ENCODE measurements at places on chromosomes 6 and 20.

DNA sequence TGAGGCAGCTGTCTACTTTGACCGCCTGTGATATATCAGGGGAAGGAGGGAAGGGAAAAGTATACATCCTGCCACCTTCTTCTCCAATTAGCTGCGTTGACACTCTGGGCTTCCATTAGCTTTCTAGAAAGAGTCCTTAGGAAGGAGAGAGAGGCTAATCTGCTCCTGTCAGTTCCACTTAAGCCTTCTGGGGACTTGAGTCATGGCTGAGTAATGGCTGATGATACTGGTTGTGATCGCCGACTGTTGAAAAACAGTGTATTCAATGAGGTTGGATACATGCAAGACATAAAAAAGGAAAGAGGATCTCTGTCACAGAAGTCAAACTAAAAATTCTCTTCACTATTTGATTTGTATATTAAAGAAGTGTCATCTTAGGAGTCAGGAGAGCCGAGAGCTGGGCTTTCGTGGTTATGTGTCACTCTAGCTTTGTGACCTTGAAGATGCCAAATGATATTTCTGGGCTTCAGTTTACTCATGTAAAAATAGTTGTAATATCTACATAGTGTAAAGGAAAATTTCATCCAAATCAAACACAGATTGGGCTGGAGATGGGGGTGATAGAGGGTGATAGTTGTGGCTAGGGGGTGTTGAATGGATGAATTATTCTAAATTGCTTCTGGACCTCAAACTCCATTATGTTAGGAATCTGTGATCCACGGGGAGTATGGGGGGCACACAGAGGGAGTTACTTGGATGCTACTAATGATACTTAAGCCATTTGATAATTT is 189.0 kb downstream of the UST start:
- DNase-seq, result no peak

- no peak for DNase-seq
These were observed 49.3 kb upstream of the INSM1 start for GRCh38 chr20:20318365-20319161.

DNA sequence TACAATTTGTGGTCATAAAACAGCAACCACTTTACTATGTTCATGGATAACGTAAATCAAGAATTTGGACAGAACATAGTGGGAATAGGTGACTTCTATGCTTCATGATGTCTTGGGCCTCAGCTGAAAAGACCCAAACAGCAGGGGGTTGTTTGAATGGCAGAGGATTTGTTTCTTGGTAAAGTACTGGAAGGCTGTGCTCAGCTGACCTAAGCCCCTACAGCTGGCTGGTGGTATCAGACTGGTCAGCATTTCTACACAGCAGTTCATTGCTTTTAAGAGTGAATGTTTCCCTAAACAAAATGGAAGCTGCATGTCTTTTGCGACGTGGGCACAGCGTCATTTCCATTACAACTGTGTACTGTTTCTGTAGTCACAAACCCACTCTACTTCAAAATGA is 148.5 kb upstream of the DEFB112 start:
- no peak for DNase-seq

GRCh38 chr6:124775121-124775520 is 187.1 kb upstream of the RNF217 start:
- no peak for DNase-seq

GRCh38 chr20:3461911-3462677 is 8.7 kb upstream of the ATRN start:
- no peak for DNase-seq

GRCh38 chr6:46410334-46410953 is 80.8 kb downstream of the RCAN2 start:
- peak; percentile 14 for DNase-seq

DNA sequence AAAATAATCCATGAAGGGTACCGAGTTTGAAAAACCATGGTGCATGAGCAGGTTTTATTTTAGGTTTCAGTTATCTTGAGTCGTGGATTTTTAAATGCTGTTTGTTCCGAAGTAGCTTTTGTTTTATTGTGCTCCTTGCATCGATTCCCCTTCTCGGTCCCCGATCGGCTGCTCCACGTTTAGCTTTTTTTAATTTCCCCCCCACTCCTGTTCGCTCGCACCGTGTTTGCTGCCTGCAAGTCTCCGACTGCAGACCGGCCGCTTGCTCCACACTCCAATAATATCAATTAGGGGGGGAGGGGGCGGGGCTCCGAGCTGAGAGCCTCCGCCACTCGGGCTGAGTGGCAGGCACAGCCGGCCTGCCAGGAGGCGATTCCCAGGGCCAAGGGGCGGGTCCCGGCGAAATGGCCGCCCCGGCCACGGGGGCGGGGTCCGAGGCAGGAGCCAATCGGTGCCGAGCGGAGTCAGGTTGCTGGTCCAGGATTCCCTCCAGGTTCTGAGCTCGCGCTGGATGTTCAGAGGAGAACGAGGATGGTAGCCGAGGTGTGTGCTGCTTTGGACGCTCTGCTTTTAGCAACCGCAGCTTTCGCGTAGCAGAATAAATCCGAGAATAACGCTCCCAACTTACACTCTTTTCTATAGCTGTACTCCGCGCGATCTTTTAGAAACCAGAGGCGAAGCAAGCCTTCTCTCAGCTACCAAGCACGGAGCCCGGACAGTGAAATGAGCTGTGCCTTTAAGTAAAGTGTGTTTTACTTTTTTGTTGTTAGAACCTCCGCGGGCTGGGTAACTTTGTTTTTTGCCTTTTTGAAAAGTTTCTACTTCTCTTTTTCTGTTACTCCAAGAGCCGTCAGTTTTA is at the start of gene EPHA7:
Gene EPHA7, minus strand, starts transcription at position 256 of the 859 bp plus-strand sequence. Its CDS starts 218 bp downstream, at position 38.
- peak; percentile 30 for DNase-seq

GRCh38 chr20:10655720-10656669 is 17.8 kb downstream of the JAG1 start:
- DNase-seq, result no peak

DNA sequence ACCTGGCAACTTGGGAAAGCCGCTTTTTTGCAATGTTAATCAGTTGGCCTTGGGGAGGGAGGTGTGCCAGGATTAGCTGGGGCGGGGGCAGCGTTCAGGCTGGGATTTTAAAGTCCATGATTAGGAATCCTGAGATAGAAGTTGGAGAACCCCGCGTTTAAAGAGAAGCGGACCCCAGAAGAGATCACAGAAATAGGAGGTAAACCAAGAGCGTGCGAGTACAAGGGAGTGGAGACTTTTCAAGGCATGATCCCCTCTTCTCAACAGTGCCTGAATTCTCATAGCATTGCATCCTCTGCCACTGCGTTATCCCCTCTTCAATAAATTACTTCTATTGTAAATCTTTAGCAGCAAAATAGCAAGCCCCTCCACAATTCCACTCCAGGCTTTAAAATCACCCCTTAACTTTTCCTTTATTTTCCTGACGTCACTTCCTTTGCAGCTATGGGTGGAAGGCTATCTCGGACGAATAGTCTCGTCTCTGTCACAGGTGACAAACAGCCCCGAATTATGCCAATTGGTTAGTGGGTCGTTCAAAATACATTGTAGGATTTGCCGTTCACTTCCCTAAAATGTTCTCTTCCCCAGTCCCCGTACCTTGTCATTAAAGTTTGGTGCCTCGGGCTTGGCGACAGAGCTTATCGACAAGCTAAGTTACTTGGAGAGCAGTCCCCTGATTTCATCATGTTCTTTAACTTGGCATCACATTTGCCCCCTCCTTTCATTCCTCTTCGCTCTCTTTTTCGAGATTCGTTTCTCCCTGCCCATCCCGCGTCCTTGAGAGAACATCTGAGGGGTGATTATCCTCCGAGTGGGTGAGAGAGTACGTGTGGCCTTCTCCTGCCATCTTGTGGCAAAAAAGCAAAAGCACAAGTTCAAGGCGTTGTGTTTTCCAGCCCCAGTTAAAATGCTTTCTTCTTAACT is 17.1 kb downstream of the OR2B2 start:
- no peak for DNase-seq

GRCh38 chr6:12286373-12287110 is 3.6 kb upstream of the EDN1 start:
- DNase-seq, result no peak

DNA sequence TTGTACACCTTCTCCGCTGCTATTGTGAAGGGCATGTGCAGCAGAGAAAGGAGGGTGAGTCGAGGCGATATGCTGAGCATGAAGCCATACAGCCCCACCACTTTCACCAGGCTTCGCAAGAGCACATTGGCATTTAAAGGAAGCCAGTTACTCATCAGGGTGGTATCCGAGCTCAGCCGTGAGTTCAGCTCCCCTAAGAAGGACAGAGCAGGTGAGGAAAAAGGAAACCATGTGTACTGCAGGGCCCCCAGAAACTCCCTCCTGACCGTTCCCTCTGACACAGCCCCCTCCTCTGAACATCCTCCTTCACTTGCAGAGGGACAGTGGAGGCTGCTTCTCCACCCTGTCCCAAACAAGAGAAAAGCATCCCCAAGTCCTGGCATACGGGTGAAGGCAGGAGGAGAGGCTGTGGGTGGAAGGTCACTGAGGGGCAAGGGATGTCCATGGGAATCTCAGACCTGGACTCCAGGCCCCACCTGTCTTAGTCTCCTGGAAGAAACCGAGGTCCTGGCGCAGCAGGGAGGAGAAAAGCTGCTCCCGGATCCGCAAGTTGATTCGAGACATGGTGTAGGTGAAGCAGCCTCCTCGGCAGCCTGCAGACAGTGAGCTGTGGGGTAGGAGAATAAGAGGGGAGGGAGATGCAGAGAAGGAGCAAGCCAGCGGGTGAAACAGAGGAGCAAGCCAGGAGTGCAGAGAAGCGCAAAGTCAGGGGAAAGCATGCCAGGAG is 3.2 kb downstream of the TAP2 start:
- DNase-seq, result no peak

GRCh38 chr6:134766497-134766896 is 183.4 kb downstream of the ALDH8A1 start:
- no peak for DNase-seq

- DNase-seq, result no peak
These were observed 140.9 kb downstream of the DLL1 start for GRCh38 chr6:170149681-170150589.

DNA sequence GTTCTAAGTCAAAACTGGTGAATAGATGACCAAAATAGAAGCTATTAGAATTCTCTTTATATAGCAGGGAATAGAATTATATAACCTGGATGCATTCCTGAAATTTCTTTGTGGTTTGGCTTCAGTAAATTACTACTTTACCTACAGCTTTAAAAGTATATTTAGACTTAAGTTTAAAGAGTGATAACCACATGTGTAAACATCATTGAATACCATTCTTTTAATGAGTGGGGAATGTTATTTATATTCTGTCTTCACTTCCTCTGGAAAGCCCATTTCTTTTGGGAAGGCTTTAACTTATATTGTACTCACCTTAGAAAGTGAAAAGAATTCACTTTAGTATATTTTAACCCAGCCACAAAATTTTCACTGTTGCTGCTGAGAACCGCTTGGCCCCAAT is 39.1 kb downstream of the PLEKHG1 start:
- no peak for DNase-seq

DNA sequence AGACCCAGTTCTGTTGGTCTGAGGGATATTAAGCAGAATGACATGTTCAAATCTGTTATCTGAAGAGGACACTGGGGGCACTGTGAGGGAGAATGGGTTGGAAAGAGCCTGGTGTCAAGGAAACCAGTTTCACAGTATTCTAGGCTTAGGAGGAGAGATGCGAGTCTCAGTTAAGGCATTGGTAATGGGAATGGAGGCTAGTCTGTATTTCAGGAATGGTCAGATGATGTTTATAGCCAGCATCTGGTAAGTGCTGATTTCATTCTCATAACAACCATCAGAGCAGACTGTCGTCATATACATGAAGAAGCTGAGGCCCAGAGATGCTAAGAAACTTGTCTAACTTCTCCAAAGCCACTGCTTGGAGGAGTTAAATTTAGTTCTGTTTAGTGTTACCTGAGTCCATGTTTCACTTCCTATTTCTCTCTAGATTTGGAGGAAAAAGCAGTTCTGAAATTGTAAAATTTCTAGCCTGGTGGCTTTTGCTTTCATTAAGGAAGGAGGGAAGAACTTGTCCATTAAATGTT is 242.0 kb downstream of the ARID1B start:
- no peak for DNase-seq

- no peak for DNase-seq
These were observed 99.5 kb downstream of the LINC00237 start for GRCh38 chr20:21006611-21007010.

- DNase-seq, result no peak
These were observed 25.4 kb downstream of the COL9A1 start for GRCh38 chr6:70277470-70277869.

GRCh38 chr20:61099806-61100205 is 152.3 kb upstream of the CDH4 start:
- DNase-seq, result no peak

DNA sequence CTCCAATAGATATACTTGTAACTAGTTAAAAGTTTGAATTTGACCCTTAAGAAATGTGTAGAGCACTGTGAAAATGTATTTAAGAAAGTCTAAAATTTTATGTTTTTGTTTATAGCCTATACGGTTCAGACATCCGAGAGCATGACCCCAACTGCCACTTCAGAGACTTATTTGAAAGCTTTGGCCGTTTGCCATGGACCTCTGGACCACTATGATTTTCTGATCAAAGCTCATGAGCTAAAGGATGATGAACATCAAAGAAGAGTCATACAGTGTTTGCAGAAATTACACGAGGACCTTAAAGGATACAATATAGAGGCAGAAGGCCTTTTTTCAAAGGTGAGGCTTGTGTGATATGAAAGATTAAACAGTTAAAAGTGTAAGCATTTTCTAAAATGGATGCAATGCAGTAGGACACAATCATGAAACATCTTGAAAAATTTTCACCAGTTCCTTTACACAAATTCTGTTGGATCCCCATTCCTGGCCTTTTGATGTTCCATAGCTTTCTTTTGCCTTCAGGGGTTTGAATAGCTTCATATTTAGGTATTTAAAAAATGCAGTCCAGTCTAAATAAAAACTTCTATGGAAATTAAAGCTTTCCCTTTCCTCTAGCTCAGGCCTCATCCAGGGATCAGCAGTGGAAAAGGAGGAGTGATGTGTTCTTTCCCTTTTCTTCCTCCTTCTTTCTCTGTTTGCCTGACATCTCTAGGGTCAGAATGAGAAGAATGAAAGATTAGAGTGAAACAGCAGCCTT is 29.0 kb downstream of the AFG1L start:
- no peak for DNase-seq
